ENCODE measurements at places on chromosomes 16 and 17.

GRCh38 chr17:38333635-38334295 lies 10.0 kb downstream of the GPR179 start:
- peak; percentile 33 for DNase-seq

GRCh38 chr16:54926166-54926838 lies 4.4 kb upstream of the IRX5 start:
- no peak for DNase-seq

DNA sequence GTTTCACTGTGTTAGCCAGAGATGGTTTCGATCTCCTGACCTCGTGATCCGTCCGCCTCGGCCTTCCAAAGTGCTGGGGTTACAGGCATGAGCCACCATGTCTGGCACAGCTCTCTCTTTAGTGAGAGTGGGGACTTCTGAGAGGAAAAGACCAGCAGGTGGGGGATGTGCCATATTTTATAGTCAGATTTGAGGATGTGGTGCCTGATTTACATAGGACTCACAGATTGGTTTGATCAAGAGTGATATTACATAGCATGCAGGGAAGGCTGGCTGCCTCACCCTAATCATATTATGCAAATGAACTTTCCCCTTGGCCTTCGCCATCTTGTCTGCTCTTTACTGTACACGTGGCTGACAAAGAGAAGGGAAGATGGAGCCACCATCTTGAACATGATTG lies 28.1 kb upstream of the MAPK3 start:
- no peak for DNase-seq

DNA sequence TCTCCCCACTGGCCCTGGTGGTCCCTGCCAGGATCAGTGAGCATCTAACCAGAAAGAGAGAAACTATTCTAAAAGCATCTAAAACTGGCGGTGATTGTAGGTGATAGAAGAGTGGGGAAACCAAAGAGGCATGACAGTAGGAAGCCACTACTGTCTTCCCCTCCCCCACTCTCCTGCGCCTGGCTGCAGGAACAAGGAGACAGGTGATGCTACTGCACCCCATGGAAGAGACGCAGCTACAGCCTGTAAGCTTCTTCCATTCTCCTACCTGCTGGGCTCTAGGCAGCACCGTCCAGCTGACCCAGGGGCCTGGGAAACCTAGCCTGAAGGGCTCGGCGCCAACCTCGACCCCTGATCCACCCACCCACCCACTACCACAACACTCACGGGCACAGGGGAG lies 32.4 kb upstream of the CSNK2A2 start:
- DNase-seq = no peak

GRCh38 chr17:8563024-8563776 lies 67.3 kb downstream of the MYH10 start:
- no peak for DNase-seq

GRCh38 chr16:85998868-85999729 lies 100.1 kb downstream of the IRF8 start:
- DNase-seq = no peak

GRCh38 chr17:70829876-70830275 lies 660.5 kb downstream of the KCNJ2 start:
- no peak for DNase-seq

DNA sequence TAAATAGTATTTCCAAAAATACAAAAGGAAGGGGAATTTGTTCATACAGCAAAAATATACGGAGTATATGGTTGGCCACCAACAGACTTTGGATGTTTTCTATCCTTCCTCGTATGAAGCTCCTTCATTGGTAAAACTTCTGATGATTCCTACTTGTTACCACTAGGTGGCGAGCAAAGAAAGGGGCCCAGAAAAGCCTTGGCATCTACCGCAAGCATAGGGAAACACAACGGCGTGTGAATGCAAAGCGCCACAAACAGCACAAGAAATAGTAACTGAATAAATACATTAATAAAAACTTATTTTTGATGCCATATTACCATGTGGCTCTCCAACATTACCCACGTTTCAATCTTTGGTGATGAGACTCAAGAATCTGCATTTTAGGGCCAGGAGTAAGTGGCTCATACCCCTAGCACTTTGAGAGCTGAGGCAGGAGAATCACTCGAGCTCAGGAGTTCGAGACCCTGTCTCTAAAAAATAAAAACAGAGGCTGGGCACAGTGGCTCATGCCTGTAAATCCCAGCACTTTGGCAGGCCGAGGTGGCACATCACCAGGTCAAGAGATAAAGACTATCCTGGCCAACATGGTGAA lies 34.5 kb downstream of the YWHAE start:
- peak; percentile 43 for DNase-seq

DNA sequence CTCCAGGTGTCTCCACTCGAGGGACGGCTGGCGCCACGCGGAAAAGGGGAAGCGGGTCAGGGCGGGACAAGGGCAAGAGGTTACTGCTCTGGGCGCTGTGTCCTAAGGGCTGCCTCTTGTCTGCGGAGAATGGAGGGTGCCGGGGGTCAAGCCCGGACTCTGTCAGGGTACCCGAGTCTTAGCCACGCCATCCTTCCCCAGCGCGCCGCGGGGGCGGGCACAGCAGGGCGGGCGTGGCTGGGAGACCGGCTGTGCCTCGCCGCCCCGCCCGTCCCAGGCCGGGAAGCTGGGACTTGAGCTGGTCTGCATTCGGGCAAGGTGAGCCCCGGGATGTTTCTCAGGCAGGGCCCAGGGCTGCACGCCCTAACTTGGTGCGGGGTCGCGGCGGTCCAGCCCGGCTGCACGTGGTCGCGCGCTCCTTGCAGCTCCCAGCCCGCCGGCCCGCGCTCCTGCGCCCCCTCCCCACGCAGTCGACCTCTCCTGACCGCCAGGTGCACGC lies 6.2 kb upstream of the ACTG1 start:
- no peak for DNase-seq

DNA sequence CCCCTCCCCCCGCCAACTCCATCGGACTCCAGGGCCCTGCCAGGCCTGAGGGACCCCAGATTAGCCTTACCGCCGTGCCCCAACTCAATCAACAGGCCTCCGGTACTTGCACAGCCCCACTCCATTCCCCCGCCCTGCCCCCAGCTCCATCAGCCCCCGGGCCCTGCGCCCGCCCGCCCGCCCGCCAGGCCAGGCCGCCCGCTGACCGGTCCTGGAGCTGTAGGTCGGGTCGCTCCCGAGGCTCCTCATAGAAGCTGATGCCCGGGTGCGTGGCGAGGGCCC lies 308 bp downstream of the GTF3C1 start:
- no peak for DNase-seq

GRCh38 chr16:70253291-70254106 lies 1.8 kb upstream of the EXOSC6 start:
- peak; percentile 31 for DNase-seq

DNA sequence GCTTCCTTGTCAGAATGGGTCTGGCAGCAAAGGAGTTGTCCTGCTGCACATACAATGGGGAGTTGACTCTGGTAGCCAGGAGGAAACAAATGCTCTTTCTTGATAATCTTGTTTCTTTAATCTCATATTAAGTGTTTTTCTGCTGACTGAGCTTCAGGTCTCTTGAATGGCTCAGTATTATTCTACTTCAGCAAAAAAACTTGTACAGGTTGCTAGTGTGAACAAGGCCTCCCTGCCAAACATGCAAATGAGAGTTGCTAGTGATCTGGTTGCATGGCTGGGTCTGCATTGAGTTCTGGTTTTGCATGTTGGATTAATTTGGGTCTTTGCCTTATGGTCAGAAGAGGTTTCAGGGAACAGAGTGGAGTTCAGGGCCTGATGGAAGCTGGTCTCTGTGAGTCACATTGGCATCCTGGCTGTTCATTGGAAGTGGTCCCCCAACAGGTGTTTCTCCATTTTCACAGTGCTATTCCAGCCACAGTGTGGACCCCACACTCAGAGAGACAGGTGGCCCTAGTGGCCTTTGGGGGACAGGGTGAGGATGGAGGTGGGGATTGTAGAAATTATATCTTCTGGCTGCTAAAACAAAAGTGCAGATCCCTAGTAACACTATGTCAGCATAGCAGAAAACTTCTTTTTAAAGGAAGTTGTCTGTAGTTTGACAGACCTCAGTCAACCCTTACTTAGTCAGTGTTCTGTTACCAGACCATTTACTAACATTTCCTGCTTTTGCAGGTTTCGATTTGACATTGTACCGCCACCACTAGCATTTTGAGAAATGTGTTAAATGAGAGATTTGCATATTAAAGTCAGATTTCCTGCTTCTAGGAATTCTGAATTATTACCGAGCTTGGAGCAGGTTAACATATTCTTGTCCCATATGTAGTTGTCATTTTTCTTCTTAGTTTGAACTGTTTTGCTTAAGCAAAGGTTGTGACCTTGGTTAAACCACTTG lies 47.1 kb downstream of the EPN2 start:
- no peak for DNase-seq

DNA sequence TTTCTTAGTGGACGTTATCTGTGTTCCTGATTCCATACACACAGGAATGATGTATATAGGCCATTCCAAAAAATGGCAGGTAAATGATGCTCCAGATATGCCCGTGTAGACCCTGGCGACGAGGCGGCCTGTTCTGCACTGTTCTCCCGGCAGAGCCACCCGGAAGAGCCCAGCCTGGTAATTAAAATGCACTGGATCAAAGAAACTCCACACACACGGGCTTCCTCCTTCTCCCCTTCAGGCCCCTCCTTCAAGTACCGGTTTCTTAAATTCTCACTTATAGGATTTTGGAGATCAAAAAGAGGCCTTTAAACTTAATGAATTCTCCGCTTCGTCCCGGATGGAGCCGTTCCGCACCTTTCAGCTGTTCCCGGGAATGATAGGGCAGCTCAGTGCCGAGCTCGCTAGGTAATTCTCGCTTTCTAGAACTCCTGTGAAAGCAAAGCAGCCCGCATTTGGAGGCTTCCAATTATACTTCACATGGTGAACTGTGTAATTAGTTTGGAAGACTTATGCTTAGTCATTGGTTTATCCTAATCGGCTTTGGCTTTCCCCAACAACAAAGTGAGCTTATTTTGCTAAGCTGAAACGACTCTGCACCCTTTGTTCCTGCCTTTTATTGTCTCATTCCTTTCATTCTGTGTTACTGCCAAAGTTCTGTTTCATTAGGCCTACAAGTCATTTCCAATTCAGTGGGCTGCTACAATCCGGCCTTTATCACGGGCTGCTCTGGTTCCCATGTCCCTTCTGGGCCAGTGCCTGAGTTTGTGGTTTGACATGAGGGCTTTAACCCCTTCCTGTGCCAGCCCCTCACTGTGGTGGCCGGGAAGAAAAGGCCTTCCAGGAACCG lies 150.0 kb downstream of the MSI2 start:
- DNase-seq = no peak

GRCh38 chr17:80655608-80656007 lies 111.0 kb downstream of the RPTOR start:
- no peak for DNase-seq

- no peak for DNase-seq
Observed at GRCh38 chr16:15759070-15759469, 97.8 kb downstream of the MYH11 start.

- peak; percentile 25 for DNase-seq
Observed at GRCh38 chr16:30949650-30950515, 1.0 kb downstream of the ORAI3 start.

DNA sequence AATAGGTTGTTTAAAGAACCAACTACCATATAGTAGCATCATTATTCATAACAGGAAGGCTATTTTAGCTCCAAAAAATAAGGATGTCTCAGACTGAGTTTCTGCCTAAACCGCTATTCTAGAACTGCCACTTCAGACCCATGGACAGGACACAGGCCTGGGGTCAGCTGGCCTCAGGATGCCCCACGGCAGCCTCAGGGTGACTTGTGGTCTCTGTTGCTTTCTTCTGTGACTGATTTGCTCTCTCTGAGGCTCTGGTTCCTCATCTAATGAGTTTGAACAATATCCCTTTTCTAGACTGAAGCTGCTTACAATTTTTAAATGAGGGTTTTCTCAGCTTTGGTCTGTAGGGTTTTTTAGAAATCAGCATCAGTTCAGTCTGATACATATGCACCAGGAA lies 31.8 kb upstream of the IRF8 start:
- DNase-seq = no peak

DNA sequence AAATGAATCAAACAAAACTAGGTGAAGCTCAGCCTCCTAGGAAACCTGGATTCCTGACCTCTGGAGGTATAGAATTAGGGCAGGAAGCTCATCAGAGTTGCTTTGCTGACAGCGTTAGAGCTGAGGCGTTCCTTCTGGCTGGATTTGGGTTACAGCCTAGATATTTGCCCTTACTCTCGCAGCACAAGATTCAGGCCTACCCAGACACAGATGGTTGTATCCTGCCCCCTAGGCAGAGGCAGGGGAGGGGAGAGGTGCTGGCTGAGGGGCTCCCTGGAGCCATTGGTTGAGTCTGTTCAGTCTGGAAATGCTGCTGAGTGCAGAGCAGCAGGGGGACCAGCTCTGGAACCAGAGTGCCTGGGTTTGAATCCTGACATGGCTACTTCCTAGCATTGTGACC lies 78.4 kb downstream of the MPRIP start:
- DNase-seq = no peak

DNA sequence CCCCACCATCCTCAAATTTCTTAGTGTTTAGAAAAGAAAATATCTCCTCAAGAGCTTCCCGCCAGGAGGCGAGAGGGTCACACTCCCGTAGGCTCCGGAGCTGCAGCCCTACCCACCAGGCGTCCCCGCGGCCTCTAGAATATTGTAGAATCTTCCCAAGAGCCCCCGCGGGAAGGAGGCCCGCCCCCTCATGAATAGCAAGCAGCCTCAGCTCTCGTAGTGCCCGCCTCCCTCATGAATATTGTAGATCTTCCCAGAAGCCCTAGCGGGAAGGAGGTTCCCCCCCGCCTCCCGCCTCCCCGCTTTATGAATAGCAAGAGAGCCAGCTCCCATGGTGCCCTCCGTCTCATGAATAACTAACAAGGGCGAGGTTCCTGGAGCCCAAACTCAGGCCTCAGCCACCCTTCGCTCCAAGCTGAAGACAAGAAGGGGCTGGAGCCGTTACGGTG lies at the start of gene FBXO47:
Gene FBXO47, minus strand, starts transcription at position 114 of the 449 bp plus-strand sequence. CDS start 4,378 bp downstream, outside the sequence.
- DNase-seq = peak; percentile 76

DNA sequence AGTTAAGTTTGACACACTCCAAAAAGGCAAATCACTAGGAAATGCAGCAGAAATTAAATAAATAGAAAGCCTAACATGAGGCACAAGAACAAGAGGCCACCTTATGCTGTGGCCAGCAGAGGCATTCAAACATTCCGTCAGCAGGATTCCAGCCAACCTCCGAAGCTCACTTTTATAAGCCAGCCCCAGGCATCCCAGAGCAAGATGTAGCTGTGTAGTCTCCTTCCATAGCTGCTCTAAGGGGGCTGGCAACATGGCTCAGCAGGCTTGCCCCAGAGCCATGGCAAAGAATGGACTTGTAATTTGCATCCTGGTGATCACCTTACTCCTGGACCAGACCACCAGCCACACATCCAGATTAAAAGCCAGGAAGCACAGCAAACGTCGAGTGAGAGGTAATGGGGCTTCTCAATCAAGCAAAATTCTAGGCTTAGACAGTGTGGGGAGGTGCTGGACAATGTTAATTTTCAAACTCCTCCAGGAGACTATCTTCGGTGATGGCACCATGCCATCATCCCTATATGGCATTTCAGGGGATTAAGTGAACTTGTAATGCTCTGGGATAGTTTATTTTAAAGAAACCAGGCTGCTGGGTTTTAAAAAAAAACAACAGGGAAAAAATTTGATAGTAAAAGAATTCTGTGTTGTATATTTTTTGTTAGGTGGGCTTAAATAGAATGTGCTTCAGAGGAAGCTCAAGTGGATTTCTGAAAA lies at the start of gene CLEC3A:
Gene CLEC3A, plus strand, starts transcription at position 202 of the 714 bp plus-strand sequence. Its CDS starts 79 bp downstream, at position 281.
- no peak for DNase-seq

- peak; percentile 30 for DNase-seq
Observed at GRCh38 chr16:21600031-21600773, 825 bp downstream of the METTL9 start.
